ENCODE measurements at places on chromosomes 4 and X.
A peak's percentile ranks its signal among the peaks of the same experiment; 100 is the strongest.

DNA sequence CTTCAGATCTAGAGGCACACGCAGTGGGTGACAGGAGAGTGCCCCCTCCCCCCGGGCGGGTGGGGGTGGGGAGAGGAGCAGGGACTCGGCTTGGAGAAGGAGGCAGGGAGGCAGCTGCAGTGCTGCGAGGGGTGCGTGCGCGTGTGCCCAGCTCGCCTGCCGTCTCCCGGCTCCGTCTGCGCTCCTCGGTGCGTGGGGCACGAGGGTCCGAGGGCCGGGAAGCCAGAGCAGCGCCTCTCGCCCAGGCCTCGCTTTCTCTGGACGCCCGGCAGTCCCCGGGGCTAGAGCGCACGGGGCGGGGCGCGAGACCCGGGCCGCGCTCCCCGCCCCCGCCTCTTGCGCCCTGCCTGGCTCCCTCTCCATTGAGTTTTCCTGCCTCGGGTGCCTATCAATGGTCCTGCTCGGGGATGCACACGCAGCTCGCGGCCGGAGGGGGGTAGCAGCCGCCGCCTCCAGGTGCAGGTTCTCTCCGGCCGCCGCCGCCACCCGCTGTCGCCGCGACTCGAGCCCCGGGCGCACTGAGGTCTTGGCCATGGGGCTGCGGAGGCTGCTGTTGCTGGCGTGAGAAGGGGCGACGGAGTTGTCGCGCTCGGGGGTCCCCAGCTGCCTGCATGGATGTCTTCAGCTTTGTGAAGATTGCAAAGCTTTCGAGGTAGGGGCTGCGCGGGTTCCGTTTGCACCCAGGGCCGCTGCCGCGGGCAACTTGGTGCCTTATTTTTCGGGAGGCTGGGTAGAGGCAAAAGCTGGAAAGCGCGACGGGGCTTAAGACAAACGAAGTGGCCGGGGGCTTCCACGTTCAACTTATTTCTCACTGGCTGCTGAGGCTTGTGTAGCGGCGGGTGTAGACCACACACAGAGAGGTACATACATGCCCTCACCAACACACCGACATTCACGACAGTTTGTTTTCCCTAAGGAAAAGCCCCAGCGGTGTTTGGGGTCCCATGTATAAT lies at the start of gene FRMPD4:
FRMPD4 (plus strand) TSS at position 113 of the 953 bp plus-strand sequence; CDS start at position 612, 499 bp downstream.
- DNase-seq = no peak

DNA sequence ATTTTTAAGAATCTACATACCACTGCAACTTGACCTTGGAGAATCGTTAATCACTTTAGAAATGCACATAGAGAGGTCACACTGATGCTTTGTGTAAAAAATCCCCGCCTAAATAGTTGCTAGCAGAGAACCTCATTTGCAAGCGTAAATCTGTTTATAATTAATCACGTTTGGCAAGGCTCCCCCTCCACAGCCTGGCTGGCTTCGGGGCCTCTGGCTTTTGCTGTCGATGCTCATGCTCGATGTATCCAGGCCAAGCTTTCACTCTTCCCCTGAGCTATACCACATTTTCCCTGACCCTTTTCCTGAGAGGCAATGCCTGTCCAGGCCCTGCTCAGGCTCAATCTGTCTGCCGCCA lies 23.4 kb downstream of the CYTL1 start:
- DNase-seq = no peak

GRCh38 chr4:99061048-99061700 lies 27.4 kb downstream of the ADH5 start:
- DNase-seq = no peak

DNA sequence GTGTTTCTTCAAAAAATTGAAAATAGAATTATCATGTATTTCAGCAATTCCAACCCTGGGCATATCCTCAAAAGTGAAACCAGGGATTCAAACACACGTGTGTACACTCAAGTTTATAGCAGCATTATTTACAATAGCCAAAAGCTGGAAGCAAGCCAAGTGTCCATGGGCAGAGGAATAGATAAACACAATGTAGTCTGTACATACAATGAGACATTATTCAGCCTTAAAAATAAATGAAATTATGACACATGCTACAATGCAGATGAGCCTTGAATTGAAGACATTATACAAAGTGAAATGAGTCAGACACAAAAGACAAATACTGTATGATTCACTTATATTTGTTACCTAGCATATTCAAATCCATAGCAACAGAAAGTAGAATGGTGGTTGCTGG lies 853.4 kb downstream of the STIM2 start:
- no peak for DNase-seq

GRCh38 chr4:125573368-125573767 lies 258.6 kb downstream of the FAT4 start:
- no peak for DNase-seq

DNA sequence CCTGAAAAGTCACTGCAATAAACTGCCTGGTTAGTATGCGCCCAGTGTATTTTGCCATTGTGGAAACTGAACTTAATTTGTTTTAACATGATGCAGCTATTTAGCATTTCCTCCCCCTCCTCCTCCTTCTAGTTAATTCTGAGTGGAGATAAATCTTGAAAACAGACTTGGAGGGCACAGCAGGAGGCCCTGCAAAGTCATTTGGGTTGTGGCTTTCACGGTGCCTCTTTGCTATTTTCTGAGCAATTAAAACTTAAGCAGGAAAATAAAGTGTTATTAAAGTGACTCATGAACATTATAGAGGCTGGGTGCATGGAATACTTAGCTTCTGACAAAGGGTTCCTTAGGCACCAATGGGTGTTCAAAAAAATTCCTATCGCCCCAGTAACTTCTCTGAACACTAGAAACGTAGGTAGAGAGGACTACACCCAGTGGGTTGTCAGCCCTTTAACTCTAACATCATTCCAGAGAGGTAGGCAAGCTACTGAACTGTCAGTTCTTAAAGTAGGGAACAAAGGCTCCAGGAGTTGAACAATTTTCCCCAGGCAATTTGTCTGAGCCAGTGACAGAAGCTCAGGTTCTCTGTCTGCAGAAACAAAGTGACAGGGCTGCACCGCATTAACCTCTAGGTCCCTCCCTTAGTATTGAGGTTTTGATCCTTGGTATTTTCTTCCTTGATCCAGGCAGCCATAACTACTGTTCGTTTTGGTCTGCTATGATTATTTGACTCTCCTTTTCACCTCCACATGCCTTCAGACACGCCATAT lies 158.3 kb upstream of the KIT start:
- no peak for DNase-seq

GRCh38 chr4:40308528-40309122 lies 26.5 kb upstream of the CHRNA9 start:
- no peak for DNase-seq

GRCh38 chrX:100409610-100410590 lies at the start of gene PCDH19:
Gene PCDH19 (minus strand): TSS chrX:100410273. CDS start chrX:100408597, 1,676 bp downstream.
- DNase-seq = peak; percentile 49

DNA sequence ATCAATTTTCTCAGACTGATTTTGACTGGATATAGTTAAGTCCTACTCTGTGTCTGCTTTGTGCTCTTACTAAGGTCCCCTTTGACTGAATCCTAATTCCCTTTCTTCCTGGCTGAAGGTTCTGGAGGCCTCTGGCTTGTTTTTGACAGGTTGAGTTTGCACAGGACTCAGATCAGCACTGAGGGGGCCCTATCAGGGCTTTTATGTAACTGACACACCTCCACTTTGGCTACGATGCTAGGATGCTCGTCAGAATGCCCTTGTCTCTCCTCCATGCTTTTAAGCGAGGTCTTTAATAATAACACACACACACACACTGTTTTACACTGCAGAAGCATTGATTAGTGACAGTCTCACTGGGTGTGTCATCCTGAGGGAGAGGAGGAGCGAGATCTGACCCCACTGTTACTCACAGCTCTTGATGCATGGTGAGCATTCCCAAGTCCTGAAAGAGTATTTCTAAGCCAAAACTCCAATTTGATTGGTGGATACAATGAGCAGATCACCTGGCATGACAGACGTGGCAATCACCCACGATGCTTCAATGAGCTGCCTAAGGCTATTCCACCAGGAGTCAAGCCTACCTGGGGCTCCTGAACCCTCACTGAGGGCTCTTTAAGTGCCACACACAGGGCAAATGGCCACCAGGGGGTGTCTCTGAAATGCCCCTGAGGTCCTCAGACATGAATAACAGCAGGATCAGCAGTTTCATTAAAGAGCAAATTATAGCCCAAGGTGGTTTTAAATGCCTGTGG lies 130.4 kb upstream of the CPEB2 start:
- no peak for DNase-seq

DNA sequence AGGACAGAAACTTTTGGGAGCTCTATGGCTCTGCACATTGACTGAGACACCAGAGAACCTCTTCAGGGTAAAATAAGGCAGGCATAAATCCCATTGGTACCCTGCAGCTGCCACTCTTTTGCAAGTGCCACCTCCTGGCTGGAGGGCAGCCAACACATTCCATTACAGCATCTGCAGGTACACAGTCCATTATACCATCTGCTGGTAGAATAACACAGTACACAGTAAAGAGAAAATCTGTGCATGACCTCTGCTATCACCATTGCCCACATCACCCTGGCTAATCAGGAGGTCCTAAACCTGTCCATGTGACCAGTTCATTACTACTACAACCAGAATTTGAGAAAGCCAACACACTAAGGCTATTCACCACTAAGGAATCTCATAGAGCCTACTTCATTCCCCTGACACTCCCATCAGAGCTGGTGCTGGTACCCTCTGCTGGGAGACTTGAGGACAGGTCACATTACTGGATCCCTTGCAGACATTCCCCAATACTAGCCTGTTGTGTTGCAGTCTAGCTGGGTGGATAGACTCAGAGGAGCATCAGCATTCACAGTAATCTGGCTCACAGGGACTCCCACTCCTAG lies 176.2 kb upstream of the TACR3 start:
- DNase-seq = no peak

DNA sequence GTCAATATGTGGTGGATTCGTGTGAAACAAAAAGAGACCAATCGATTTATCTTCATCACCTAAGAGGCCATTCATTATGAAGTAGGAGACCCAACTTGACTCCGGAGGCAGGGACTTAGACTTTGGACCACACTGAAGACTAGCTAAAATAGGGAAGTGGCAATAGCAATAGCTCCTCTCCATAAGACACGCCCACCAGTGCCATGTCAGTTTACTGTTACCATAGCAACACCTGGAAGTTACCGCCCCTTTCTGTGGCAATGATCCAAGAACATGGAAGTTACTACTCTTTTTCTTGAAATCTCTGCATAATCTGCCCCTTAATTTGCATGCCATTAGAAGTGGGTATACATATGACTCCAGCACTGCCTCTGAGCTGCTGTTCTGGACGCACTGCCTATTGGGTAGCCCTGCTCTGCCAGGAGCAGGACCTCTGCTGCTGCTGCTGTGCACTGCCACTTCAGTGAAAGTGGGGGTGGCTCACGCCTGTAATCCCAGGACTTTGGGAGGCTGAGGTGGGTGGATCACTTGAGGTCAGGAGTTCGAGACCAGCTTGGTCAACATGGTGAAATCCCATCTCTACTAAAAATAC lies 163.2 kb downstream of the PRKX start:
- no peak for DNase-seq

GRCh38 chrX:154990496-154990895 lies 32.0 kb downstream of the F8 start:
- no peak for DNase-seq

DNA sequence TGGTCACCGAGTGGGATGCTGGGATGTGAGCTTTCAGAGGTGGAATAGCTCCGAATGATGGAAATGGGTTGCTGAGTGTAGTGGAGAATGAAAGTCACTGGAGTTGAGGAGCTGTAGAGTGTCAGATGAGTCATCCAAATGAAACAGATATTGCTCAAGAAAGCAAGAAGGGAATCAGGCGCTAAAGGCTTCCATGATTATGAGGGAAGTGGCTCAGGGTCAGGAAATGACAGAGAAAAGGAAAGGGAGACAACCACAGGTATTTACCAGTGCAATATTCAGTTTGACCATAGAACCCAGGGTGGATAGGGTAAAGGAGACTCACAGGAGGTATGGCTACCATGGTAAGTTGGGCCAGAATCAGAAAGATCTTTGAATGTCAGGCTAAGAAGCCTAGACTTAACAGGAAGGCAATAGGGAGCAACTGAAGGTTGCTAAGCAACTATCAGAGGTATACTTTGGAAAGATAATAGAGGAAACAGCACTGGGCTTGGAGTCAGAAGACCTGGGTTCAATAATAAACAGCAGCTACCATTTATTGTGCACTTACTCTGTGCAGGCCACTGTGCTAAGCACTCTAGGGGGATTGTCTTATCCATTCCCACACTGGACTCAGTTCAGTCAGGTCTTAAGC lies 11.7 kb downstream of the LAS1L start:
- no peak for DNase-seq

- no peak for DNase-seq
Measured at GRCh38 chr4:113053883-113054282, 4.4 kb downstream of the ANK2 start.

DNA sequence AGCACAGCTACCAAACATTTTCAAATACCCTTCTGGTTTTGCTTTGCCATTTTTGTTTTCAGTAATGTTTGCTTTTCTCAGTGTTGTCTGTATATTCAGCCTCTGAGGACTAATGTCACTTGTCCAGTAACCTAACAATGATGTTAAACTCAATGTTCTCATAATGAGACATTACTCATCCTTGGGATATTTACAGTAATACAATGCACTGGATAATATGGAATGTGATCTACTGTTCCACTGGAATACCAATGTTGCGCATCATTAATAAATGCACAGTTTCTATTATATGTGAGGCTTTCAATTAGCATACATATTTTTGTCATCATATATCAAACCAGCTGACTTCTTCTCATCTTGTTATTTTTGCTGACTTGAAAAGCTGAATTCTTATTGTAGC lies 259.1 kb downstream of the SH2D1A start:
- DNase-seq = no peak

DNA sequence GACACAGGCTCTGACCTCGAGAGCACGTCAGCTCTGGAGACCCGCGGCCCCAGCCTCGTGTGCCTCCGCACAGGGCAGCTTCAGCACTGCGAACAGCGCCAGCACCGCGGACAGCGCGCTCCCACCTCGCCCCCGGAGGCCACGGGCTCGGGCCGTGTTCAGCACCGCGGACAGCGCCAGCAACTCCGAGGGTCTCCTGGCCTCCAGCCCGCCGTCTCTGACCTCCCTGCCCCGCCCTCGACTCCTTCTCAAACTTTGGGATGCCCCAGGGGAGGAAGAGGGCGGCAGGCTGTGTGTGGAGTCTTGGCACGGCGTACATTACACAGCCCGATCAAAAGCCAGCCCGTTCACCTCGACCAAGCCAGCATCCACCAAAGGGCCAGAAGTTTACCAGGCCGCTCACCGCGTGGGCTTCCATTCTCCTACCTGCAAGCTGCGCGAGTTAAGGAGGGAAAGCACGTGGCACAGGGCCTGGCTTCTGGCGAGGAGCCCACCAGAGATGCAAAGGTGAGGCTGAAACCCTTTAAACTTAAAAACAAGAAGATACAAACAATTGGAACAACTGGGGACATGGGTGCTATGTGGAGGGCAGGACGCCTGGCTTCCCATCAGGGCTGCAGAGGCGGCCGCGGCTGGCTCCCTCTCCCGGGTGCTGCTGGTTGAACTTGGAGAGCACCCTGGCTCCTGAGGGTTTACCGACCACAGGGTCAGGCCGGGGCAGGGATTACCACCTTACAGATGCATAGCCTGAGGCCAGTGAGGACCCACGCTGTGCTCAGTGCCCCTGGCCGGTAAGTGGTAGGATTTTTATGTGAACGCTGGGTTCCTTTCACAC lies 4.5 kb upstream of the NKX1-1 start:
- DNase-seq = peak; percentile 43
